Astrocyte of the spinal cord (primary cell): ENCODE measurements at places on chromosomes 7 and 10.

DNA sequence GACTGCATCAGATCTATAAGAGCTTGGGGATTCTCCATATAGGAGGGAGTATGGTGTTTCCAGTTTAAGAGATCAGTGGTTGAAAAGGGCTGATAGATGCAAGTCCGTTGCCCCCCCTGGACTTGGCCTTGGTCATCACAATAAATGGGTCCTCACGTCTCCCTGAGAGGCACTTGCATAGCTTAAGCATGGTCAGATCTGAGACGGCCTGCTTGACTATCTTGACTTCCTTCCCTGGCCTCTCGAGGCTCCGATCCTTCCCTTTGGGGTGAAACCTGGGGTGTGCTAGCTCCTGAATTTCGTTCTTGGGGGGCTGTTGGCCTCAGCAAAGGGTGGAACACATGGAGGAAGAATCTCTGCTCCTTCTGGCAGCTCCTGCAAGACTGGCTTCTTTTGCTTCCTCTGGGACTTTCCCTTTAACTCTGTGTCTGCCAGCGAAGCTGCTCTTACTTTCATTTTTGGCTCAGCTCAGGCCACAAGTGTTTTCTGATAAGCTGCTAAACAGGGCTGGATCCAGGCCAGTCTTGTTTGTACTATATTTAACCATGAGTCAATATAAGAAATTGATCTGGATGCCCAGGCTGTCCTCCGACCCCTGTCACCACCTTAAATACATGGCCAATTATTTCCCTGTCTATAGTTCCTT, 11.2 kb upstream of the ZNF485 start:
- DNase-seq, result peak; percentile 24

GRCh38 chr10:77715088-77715487, 77.5 kb upstream of the KCNMA1 start:
- DNase-seq, result no peak

GRCh38 chr7:11188529-11189310, 215.0 kb downstream of the PHF14 start:
- DNase-seq, result no peak

DNA sequence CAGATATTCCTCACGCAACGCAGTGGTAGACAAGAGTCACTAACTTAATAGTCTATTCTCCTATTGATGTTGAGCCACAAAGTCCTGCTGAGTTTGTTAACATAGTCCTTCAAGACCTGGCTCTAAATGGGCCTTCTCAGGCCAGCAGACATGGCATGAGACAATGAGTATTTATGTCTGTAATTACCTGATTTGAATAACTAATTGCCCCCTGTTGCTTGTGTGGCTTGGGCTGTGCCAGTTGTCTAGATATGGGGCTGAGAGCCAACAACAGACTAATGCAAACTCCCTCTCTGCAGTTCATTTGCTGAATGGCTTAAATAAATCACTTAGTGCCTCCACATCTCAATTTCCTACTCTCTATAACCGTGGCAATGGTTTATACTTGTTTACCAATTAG, 65.5 kb upstream of the VWC2 start:
- no peak for DNase-seq

- DNase-seq, result no peak
These were observed 22.4 kb upstream of the FAM13C start for GRCh38 chr10:59384761-59385160.

GRCh38 chr10:88194961-88195367, 331.5 kb downstream of the PTEN start:
- no peak for DNase-seq

- DNase-seq, result no peak
These were observed 18.7 kb upstream of the FOXK1 start for GRCh38 chr7:4663239-4664018.

GRCh38 chr10:58968389-58968755, 208.1 kb upstream of the PHYHIPL start:
- no peak for DNase-seq

GRCh38 chr7:76300166-76300731, 2.2 kb upstream of the HSPB1 start:
- DNase-seq, result peak; percentile 73

GRCh38 chr7:123797673-123798531, 47.1 kb upstream of the HYAL4 start:
- peak; percentile 91 for DNase-seq

GRCh38 chr10:28431139-28431538, 101.8 kb upstream of the WAC start:
- DNase-seq, result no peak

GRCh38 chr7:41006306-41006995, 696.4 kb downstream of the INHBA start:
- DNase-seq, result peak; percentile 48
